Sciatic nerve (tissue), 2 donors: ENCODE measurements at places on chromosomes 5 and 9. TPM values are rescaled to one million over a fixed set of nuclear protein-coding genes. Genes with fewer than 3 reads are reported as not detected.

IL9 gene
- total RNA-seq = not detected

DNA sequence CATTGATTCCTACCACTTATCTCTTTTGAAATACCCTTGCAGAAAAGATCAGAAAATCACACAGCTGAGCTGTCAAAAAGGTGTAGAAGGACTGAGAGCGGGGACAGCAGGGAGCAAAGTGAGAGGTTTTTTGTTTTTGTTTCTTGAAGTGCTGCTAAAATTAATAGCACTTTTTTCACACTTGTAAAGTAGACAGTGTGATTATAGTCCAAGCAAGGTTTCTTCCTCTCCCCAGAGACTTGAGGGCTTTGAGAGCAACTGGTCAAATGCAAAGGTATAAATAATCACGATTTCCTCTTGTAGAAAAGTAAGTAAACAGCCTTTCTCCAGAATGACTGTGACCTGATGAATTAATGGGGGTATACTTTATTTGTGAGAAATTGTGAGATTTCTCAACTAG is 326.9 kb downstream of the ZNF608 start:
- DNase-seq = no peak

DNA sequence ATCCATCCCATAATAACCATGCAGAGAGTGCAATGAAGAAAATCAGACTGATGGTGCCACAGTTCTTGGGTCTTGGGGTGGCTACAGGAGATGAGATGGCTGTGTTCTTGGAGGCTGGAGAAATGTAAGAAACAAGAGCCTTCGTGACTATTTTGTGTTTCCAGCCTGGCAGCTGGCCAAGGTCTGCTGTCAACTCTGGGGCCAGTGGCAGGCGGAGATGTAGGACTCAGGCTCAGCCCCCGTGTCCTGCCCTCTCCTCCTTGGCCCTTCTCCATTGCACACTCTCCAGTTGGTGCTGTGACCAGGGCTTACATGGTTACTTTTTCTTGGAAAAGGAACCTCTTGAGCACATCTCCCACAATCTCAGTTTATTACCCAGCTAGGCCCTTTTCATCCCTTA is 235.4 kb downstream of the DMRT2 start:
- DNase-seq = no peak

- DNase-seq = no peak
Measured at GRCh38 chr5:132867046-132867451, 607 bp downstream of the UQCRQ start.

PCDHB5 gene
- 4.4 TPM for total RNA-seq

DOK3 gene
- total RNA-seq = 16.2 TPM

DNA sequence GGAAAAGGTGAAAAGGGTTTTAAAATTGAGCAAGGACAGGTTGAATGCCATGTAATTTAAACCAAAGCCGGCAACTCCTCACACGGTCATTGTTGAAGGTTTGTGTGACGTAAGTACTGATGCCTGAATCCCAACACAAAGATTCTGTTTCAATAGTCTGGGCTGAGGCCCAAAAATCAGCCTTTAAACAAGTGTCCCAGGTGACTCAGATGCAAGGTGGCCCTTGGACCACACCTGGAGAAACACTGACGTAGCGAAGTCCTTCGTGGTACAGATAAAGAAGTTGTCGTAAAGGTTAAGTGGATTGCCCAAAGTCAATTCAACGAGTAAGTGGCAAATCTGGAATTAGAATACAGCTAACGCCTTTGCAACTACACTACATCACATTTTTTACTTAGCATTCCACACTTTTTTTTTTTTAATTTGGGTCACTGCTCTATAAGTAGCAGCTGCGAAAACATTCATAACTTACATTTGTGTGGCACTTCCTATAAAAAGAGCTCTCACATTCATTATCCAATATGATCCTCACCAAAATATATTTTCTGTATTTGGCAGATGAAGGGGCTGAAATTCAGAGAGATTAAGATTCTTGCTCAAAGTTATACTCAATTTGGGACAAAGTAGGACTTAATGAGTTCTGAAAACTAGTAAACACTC is 111.3 kb downstream of the LPAR1 start:
- DNase-seq = no peak

DNA sequence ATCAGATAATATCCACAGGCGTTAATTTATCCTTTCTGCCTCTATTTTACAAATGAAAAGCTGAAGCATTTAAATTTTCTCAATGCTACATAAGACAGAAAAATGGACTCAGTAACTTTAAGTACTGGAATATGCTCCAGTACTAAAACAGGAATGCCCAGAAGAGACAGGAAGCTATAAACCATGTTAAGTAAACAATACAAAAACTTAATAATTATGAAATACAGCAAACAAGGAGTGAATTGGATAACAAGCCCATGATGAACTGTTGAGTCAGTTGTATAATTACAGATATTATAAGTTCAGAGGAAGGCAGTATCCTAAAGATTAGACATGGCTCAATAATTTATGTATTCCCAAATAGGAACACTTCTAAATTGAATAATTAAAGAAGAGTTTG is 148.5 kb downstream of the CHSY3 start:
- no peak for DNase-seq

CAVIN4 gene
- 0.31 TPM for total RNA-seq

GRCh38 chr5:10981932-10982331 is 220.9 kb upstream of the DAP start:
- no peak for DNase-seq

- peak; percentile 76 for DNase-seq
Measured at GRCh38 chr5:135578685-135579341, at the start of gene CXCL14. TSS of gene CXCL14 (minus strand) at chr5:135578991. CDS start at chr5:135578778, 213 bp downstream.

FOXI1 gene
- not detected for total RNA-seq

C9orf85 gene
- total RNA-seq = 12.2 TPM

ARL14EPL gene
- total RNA-seq = not detected

GRCh38 chr5:73901455-73901854 is 275.5 kb downstream of the ARHGEF28 start:
- no peak for DNase-seq

DNA sequence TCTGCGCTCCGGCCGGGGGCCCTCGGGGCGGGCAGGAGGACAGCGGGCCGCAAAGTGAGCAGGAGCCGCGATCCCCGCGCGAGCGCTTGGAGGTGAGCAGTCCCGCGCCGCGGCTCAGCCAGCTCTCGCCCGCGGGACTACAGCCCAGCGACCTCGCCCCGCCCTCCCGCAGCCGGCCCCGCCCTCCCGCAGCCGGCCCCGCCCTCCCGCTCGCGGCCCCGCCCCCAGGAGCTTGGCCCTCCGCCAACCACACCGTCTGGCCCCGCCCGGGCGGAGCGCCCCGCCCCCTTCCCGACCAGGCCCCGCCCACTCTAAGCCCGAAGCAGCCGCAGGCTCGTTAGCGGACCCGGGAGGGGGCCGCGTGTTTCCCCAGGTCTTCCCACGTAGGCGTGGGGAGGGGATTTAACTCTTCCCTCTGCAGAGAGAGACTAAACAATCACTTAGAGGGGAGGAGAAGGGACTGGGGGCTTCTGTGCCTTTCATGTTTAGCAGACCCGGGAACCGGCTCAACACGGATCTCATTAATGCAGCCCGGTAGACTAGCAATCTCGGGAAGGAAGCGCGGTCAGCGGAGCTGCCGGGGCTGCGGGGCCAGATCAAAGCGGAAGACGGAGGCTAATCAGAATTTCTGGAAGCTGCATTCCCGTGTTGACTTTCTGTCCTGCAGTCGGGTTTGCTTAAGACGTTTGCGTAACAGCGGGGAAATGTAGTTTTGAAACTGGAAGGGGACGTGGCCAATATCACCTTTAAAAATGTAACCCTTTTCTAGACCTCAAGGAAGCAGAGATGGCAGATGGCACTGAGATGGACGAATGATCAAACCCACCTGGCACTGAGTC is at the start of gene MYO10:
Gene MYO10, minus strand, starts transcription at position 139 of the 839 bp plus-strand sequence. CDS start 480 bp downstream, outside the sequence.
- peak; percentile 93 for DNase-seq
